ENCODE measurements at places on chromosomes 2 and 18.

DNA sequence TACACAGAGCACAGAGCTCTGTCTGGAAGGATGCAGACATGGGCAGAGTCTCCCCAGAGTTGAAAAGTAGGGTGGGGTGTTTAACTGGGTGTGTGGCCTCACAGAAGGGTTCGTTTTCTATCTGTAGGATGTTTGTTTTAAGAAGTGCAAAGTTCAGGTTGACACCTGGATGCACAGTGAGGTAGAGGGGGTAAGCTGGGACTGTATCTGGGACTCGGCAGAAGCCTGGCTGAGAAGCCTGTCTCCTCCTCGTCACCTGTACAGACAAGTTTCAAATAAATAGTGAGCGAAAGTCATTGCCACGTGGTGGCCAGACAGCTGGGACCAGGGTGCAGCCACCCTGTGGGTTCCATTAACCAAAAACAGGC lies 145.9 kb downstream of the KLHL29 start:
- DNase-seq = no peak

DNA sequence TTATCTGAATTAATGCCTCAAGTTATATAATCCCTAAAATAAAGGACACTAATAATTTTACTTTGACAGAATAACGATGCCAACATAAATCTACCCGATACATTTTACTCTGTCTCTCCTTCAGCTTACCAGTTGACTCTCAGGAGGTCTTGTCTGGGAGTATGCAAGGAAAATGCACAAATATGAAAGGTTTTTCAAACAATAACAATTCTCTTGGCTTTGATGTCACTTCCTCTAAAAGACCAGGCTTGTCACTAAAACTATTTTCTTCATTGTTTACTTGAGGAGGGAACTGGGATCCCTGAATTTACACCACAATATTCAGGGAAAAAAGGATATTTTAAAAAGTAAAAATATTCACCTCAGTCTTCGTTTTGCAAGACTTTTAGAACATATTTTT lies 97.2 kb downstream of the SOS1 start:
- DNase-seq = no peak

GRCh38 chr18:45589356-45590035 lies 25.8 kb upstream of the SLC14A2 start:
- DNase-seq = no peak

DNA sequence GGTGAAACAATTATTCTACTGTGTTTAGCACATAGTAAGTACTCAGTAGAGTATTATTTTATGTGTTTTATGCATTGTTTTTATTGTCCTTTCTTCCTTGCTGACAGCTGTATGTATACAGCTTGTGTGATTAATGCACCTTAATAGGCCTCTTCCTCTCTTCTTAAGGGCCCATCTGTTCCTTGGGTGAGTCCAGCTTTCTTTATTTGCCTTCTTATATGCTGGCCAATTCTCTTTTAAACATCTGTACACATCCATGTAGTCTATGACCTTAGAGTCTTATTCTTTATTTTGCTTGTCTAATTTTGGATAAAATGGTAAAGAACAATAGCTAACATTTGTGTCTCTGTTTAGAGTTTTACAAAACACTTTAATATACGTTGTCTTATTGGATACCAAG lies 333.7 kb upstream of the MEIS1 start:
- DNase-seq = no peak

- DNase-seq = no peak
Observed at GRCh38 chr18:9638886-9639285, 24.5 kb upstream of the PPP4R1 start.

DNA sequence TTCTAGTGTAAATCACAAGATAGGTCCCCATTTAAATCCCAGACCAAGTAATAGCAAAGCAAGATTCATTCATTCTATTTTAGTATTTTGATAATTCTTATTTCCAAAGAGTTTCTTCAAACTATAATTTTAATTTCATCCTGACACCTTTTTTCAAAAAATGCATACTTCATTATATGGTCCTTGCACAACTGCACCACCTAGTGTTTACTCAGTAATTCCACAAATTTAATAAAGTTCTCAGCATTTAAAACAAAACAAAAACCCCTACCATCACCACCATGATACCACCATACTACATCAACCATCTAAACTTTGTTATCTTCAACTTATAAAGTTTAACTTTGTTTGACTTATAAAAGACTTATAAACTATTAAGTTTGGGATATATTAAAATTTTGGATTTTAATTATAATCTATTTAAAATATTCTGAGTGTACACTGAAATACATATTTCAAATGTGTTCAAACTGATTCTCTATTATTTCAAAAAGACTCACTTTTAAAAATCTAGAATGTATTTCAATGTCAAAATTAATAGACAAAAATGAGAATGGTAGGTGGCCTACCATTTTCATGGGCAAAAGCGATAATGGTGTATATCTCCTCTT lies 44.2 kb downstream of the WDPCP start:
- peak; percentile 18 for DNase-seq

- no peak for DNase-seq
Observed at GRCh38 chr18:79915161-79916127, 36.0 kb downstream of the SLC66A2 start.

DNA sequence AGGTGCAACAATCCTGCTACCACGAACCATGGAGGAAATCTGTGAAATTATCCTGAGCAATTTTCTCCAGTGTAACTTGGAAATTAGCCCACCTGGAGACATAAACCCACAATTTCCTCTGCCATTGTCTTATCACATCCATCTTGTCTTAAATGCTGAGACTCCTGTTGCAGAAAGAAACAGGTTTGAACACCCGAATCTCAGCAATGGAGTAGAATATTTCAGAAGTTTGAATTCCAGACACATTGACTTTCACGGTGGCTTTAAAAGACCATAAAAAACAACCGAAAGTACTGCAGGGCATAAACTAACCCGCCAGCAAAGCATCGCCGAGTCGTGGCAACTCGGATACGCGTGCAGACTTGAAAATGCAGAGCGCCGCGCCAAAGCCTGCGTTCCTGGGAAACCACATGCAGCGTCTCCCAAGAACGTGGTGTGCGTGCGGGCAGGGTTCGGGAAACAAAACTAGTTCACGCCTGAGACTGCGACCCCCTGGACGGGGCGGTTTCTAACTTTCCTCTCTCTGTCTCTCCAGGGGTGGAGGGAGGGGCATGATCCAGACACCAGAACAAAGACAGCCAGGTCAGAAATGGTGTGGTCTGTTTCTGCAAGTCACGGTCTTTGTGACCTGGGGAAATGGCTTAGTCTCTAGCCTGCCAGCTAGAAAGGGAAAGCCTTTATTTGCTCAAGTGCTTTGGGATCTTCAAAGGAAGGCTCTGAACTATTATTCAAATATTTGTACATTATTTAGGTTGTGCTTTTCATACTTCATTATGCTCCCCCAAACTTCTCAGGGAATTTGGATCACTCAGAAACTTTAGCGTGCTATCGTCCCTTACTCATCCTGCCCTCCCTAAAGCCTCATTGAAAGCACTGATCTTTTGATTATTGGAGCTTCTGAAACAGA lies 26.9 kb upstream of the KCTD1 start:
- peak; percentile 22 for DNase-seq

DNA sequence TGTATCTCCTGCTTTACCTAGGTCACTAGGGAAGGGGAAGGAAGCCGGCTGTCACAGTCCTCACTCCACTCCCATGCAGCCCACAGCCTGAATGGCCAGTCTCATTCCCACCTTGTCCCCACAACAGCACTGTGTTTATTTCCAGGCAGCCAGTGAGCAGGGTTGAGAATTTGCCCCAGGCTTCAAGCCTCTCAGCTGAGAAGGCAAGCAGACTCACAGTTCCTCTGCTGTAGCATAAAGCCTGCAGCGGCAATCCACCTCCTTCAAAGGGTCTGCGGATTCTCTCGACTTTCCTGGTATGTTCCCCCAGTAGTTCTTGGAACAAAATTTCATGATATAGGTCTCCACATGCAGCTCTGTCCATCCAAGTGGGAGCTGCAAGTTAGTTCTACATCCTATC lies 262.9 kb upstream of the GULP1 start:
- DNase-seq = no peak

DNA sequence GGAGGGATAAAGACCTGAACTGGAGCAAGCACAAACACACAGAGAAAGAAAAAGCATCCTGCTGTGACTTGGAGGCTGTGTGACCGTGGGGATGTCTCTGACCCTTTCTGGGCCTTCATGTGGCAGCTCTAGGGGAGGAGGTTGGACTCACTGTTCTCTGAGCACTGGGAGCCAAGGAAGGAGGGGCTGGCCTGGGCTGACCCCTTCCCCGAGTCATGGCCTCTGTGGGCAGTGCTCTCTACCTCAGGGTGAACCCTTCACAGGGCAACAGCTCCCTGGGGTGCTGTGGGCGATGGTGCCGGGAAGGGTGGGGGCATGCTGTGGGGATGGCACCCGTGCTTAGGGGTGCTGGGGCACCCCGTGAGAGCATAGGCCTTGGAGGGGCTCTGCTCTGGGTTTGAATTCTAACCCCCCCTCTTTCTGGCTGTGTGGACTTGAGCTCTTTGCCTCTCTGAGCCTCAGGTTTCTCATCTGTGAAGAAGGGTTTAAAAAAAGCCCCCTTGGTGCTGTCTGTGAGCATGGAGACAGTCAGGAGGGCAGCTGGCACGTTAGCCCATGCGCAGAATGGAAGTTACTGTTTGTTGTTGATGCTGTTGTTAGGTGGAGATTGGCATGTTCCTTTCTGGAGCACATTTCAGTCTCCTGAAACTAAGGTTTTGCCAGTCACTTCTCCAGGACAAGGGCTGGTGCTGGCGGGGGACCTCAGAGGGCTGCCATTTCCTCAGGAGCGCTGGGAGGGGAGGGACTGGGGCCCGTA lies 700 bp downstream of the TOGARAM2 start:
- DNase-seq = no peak

- DNase-seq = no peak
Observed at GRCh38 chr2:236176417-236176816, 8.2 kb upstream of the GBX2 start.

GRCh38 chr18:27184115-27185024 lies 738 bp downstream of the CHST9 start:
- peak; percentile 11 for DNase-seq

DNA sequence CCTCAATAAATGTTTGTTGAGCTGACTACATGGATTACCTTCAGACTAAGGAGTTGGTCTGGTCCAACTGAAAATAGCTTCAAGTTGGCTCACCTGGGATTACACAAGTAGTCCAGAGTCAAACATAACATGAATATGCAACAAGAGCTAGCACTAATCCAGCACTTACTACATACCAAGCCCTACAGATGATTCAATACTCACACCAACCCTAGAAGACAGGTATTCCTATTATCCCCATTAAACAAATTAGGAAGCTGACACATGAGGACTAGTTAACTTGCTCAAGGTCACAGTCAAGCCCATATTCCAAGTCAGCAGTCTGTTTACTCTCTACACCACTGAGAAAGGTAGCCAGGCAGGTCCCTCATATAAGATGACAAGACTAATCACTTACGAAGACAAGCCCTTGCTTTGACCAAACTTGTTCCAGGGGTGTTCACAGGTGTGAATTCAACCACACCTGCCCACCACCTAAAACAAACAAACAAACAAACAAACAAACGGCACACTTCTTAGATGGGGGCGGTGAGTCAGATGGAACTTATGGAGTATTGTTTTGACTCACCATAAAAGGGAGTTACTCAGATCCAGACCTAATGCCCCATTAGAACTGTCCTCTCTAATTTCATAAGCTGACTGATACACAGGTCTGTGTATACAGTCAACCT lies 29.1 kb downstream of the TMEM131 start:
- DNase-seq = peak; percentile 39
